ENCODE measurements at places on chromosomes 7 and 10.

GRCh38 chr10:99520040-99520846 is 12.5 kb upstream of the NKX2-3 start:
- DNase-seq: no peak

- DNase-seq: no peak
These were observed 192.2 kb downstream of the NXPH1 start for GRCh38 chr7:8625612-8626011.

- DNase-seq: no peak
These were observed 12.6 kb upstream of the SH2B2 start for GRCh38 chr7:102273749-102274712.

GRCh38 chr10:131567279-131568162 is 256.0 kb upstream of the TCERG1L start:
- DNase-seq: no peak

GRCh38 chr7:12815426-12815825 is 128.0 kb downstream of the ARL4A start:
- DNase-seq: no peak

- DNase-seq: no peak
These were observed 19.5 kb downstream of the PRF1 start for GRCh38 chr10:70582793-70583668.

DNA sequence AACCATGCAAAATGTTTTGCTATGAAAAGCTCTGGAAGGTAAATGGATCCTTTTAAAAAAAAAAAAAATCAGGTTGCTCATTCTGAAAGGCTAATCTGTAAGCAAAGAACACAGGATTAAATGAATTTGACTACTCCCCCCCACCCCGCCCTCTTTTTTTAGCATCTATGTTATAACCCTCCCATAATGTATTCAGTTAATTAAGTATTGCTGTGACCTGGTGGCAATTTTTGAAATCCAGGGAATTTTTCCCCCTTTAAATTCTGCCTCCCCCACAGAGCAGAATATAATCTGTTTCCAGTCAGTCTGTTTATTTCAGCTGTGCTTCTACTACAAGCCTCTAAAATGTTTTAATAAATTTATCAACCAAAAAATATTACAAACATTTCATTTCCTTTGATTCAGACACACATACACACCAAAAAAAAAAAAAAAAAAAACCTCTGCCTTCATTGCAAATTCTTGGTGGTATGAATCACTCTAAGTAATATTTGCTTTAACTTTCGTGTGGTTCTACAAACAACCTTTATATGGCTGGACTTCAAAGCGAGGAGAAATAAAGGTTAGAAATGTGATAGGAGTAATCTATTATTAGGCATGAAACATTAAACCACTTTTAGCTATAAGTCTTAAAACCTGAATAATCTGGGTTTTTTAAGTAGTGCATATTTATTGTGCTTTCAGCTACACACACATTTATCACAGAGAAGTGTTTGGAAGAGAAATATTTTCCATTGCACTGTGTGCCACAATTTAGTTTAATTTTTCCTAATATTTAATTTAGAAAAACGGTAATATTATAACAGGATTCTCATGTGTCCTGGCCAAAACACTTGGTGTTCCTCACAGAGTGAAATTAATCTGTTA is 64.4 kb upstream of the ARID5B start:
- no peak for DNase-seq

- DNase-seq: no peak
These were observed 21.5 kb downstream of the AKR1C8 start for GRCh38 chr10:5163487-5163886.

- no peak for DNase-seq
These were observed 29.6 kb downstream of the PCBD1 start for GRCh38 chr10:70858759-70859158.

- no peak for DNase-seq
These were observed 6.2 kb downstream of the CCDC6 start for GRCh38 chr10:59900048-59900727.

GRCh38 chr10:17643339-17643754 is 604 bp upstream of the STAM start:
- no peak for DNase-seq

GRCh38 chr7:46772776-46773175 is 809.1 kb downstream of the TNS3 start:
- DNase-seq: no peak

DNA sequence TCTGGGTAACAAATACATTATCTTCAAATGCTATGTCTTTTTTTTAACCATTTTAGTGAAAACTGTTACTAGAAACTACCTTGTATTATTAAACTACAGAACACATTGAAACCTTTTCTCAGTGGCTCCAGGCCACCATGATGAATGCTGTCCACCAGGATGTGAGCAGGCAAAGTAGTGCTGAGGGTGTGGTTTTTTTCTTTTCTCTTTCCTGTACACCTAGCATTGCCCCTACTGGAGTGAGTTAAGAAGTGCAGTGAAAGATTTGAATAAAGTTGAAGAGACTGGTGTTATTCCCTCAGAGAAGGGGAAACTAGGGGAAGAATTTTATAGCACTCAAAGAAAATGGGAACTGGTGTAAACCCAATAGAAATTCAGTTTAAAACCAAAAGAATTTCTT is 120.0 kb upstream of the SAMD8 start:
- DNase-seq: no peak

DNA sequence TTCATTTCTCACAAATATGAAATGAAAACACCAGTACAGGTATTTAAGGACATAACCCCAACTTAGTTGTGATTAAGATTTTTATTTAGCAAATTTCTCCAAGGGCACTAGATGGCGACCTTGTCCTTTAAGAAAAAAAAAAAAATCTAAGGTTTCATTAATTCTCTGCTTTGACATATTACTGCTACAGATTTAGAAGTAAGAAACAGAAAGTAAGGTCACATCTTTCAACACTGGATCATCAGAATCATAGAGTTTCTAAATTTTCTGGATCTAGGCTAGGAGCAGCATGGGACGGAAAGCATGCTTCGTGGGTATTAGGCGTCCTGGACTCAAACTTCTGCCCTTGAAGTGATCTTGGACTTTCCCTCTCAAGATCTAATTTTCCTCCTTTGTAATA is 85.5 kb upstream of the PRKG1 start:
- DNase-seq: no peak

DNA sequence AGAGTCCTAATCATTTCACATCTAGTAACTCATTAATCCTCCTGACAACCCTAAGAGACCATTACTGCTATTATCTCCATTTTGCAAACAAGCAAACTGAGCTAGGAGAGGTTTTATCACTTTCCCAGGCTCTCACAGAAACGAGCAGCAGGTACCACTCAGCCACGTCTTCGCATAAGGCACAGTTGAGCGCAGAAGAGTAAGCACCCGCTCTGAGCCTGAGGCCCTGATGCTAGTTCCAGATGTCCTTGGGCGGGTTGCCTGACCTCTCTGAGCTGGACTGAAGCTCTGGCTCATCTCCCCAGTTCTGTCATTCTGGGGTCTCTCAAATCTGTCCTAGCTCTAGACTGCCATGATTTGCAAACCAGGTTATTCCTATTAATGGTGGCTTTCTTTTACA is 72.6 kb upstream of the FRMD4A start:
- no peak for DNase-seq

GRCh38 chr10:3877211-3878000 is 92.4 kb upstream of the KLF6 start:
- no peak for DNase-seq

DNA sequence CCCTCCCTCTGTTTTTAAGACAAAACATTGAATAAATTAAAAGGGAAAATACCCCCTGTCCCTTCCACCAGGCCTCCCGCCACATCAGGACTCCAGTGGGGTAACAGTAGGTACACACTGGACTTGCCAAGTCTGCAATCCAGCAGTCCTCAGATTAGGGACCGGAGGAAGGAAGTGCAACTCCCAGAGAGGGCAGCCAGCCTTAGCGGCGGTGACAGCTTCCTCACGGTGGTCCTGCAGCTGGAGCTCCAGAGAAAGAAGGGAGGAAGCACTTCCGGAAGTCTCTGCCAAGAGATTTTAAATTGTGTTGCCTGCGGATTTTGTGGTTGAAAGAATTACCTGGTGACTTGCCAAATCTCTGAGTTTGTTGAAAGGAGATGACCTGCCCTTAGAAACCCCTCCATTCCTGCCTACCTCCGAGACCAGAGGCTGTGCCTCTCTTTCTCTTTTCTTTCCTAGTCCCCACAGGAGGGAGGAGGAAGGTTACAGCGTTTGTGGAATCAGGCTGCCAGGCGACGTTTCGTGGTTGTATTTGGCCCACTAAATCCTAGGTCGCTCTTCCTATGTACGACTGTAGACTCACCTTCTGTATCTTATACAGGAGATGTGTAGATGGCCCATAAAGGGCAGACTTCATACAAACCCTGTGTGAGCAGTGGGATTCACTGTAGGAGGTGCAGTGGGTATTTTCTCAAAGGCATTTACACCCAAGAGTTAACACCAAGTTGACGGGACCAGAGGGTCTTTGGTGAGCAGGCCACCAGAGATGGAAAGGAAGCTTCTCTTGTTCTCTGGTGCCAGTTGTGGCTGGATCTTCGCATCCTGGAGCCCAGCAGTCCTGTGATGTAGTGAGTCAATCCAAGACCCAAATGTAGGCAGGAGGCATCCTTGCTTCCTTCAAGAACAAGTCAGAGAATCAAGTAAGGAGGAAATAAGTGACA is 77.9 kb downstream of the INSIG1 start:
- no peak for DNase-seq

GRCh38 chr10:79328737-79329504 is 18.3 kb upstream of the PPIF start:
- DNase-seq: no peak

Data from activated CD4-positive, alpha-beta T cell treated with anti-CD3 and anti-CD28 coated beads, Interleukin-2, amount 50 U/mL, for 24 hours (primary cell).